Activated CD8-positive, alpha-beta T cell treated with anti-CD3 and anti-CD28 coated beads, Interleukin-2, amount 10 ng/mL, durations not matched to agents 7 days and 5 days (primary cell): ENCODE measurements at places on chromosomes 16 and 17. TPM values are rescaled to one million over a fixed set of nuclear protein-coding genes. Genes with fewer than 3 reads are reported as not detected.

- H3K27ac ChIP-seq, result no peak overlapping the region
- H3K27me3 ChIP-seq, result peaks cover 13% of the 10 kb centered on the region
- H3K4me1 ChIP-seq, result peaks cover 6% of the 10 kb centered on the region
- no peak overlapping the region for H3K4me3 ChIP-seq
- H3K36me3 ChIP-seq, result no peaks in the 10 kb centered on the region
Observed at GRCh38 chr17:8332688-8333087, 7.0 kb upstream of the ODF4 start.

DNA sequence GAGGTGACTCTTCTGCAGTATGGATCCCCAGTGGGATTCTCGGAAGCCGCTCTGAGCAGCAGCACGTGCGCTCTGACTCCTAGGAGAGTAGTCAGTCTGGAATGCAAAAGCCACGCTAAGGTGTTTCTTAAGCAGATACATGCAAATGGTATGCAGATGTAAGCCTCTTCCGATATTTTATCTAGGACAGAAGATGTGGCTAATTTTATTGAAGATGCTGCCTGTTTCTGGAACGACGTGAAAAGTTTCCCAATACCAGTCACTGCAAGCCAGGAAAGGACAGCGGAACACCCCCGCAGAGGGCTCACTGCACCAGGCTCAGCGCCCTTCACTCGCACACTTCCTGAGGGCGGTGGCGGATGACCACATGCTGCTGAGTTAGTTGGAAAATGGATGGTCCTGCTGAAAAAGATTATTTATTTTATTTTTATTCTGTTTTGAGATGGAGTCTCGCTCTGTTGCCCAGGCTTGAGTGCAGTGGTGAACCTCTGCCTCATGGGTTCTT is 10.1 kb downstream of the FADS6 start:
- H3K27me3 ChIP-seq, result peaks cover 9% of the 10 kb centered on the region
- no peak overlapping the region for H3K4me3 ChIP-seq
- H3K27ac ChIP-seq, result no peak overlapping the region
- H3K36me3 ChIP-seq, result no peaks in the 10 kb centered on the region

- no peak for DNase-seq
- H3K27ac ChIP-seq, result no peak overlapping the region
- H3K4me3 ChIP-seq, result no peak overlapping the region
- H3K27me3 ChIP-seq, result no peaks in the 10 kb centered on the region
Observed at GRCh38 chr17:70848785-70849184, 679.5 kb downstream of the KCNJ2 start.

- no peak overlapping the region for H3K27ac ChIP-seq
- no peak overlapping the region for H3K4me3 ChIP-seq
- no peaks in the 10 kb centered on the region for H3K36me3 ChIP-seq
- peaks cover 10% of the 10 kb centered on the region for H3K4me1 ChIP-seq
- no peak for DNase-seq
Observed at GRCh38 chr17:8357910-8358309, 18.3 kb downstream of the ODF4 start.

GRCh38 chr17:78680436-78680835 is 101.6 kb downstream of the CYTH1 start:
- peaks cover 53% of the 10 kb centered on the region for H3K36me3 ChIP-seq
- H3K4me1 ChIP-seq, result no peaks in the 10 kb centered on the region
- DNase-seq, result no peak

DNA sequence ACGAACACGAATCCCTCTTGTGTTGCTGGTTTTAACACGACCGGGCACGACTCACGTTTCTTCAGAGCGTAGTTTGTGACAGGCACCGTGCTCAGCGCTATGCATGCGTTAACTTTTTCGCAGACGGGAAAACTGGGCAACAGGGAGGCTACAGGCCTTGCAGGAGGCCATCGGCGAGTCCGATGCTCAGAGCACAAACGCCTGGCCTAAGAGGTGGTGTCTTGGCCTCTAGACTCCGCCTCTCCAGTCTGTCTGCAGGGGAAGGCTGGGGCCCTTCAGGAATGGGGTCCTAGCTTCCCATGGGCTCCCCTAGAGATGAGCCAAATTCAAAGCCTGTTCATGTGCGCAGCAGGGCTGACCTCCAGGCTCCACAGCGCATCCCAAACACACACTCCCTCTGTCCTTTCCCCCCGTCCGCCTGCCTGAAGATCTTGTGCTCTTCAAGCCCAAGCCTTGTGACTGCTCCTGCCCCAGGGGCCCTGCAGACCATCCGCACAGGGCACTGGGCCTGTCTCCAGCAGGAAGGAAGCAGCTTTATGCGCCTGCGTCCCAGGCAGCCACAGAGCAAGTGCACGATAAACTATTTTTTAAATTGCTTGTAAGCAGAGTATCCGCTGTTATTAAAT is 3.1 kb downstream of the CLCN7 start:
- H3K36me3 ChIP-seq, result no peaks in the 10 kb centered on the region
- H3K4me3 ChIP-seq, result no peak overlapping the region
- peaks cover 23% of the 10 kb centered on the region for H3K4me1 ChIP-seq
- no peaks in the 10 kb centered on the region for H3K27me3 ChIP-seq
- no peak overlapping the region for H3K27ac ChIP-seq
- DNase-seq, result no peak

DNA sequence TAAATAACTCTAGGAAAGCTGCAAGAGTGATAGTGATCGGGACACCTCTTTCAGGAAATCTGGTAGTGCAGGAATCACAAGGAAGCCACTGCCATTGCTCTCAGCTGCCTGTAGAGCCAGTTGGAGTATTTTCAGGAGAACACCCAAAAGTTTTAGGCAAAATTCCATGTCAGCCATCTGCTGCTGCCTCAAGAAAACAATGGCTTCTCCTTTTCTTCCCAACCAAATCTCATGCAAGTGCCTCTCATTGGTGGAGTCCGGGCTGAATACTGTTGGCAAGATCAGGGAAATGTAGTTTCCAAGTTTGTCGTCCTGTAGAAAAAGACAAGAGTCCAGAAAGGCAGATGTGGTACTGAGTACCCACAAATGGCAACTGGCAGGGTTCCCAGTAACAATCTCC is 54.9 kb upstream of the TANC2 start:
- H3K27me3 ChIP-seq, result peaks cover 12% of the 10 kb centered on the region
- H3K4me1 ChIP-seq, result no peaks in the 10 kb centered on the region
- no peak overlapping the region for H3K27ac ChIP-seq

GRCh38 chr17:13073018-13073417 is 55.2 kb upstream of the ELAC2 start:
- H3K4me3 ChIP-seq, result no peak overlapping the region
- no peaks in the 10 kb centered on the region for H3K4me1 ChIP-seq
- no peaks in the 10 kb centered on the region for H3K36me3 ChIP-seq
- no peak for DNase-seq
- H3K27me3 ChIP-seq, result no peaks in the 10 kb centered on the region

- H3K36me3 ChIP-seq, result no peaks in the 10 kb centered on the region
- no peak for DNase-seq
- no peaks in the 10 kb centered on the region for H3K4me1 ChIP-seq
- H3K27me3 ChIP-seq, result no peaks in the 10 kb centered on the region
Observed at GRCh38 chr17:73390851-73391250, 79.0 kb upstream of the CDC42EP4 start.

GRCh38 chr16:64153718-64154117 is 968.1 kb downstream of the CDH11 start:
- DNase-seq, result no peak
- H3K27me3 ChIP-seq, result no peaks in the 10 kb centered on the region
- no peaks in the 10 kb centered on the region for H3K4me1 ChIP-seq

DNA sequence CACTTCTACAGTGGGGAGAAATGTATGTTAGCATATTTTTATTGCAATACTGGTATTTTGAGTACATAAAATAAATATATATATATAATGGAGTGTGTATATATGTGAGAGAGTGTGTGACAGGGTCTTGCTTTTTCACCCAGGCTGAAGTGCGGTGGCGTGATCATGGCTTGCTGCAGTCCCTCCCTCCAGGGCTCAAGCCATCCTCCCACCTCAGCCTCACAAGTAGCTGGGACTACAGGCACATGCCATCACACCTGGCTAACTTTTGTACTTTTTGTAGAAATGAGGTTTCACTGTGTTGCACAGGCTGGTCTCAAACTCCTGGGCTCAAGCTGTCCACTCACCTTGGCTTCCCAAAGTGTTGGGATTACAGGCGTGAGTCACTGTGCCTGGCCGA is 4.1 kb downstream of the CYLD start:
- peaks cover 57% of the 10 kb centered on the region for H3K36me3 ChIP-seq
- DNase-seq, result peak; percentile 41
- peak overlapping the region; percentile 93 for H3K27ac ChIP-seq
- peaks cover 61% of the 10 kb centered on the region for H3K4me1 ChIP-seq
- no peaks in the 10 kb centered on the region for H3K27me3 ChIP-seq
- peak overlapping the region; percentile 91 for H3K4me3 ChIP-seq

DNA sequence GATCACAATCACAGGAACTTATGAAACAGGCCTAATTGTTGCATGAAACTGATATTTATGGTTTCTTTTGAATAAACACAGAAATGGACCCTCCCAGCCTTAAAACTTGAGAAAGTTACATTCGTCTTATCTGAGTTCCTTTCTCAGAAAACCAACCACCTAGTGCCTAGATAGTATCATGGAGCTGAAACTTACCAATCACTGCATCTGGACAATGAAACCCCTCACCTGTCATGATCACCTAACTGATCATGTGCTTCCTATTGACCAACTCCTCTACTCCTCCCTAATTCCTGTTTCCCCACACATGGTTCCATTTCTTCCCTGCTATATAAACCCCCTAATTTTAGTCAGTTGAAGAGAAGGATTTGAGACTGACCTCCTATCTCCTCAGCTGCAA is 216.1 kb downstream of the SLC39A11 start:
- no peak overlapping the region for H3K4me3 ChIP-seq
- DNase-seq, result no peak
- H3K4me1 ChIP-seq, result no peaks in the 10 kb centered on the region
- no peak overlapping the region for H3K27ac ChIP-seq
- H3K27me3 ChIP-seq, result no peaks in the 10 kb centered on the region
- H3K36me3 ChIP-seq, result peaks cover 21% of the 10 kb centered on the region

GRCh38 chr17:42409523-42410318 is 13.3 kb downstream of the CAVIN1 start:
- no peaks in the 10 kb centered on the region for H3K27me3 ChIP-seq
- DNase-seq, result no peak
- H3K4me3 ChIP-seq, result no peak overlapping the region

- H3K4me1 ChIP-seq, result peaks cover 33% of the 10 kb centered on the region
- no peak for DNase-seq
- H3K27ac ChIP-seq, result no peak overlapping the region
Observed at GRCh38 chr17:59409336-59410048, 78.0 kb downstream of the YPEL2 start.

DNA sequence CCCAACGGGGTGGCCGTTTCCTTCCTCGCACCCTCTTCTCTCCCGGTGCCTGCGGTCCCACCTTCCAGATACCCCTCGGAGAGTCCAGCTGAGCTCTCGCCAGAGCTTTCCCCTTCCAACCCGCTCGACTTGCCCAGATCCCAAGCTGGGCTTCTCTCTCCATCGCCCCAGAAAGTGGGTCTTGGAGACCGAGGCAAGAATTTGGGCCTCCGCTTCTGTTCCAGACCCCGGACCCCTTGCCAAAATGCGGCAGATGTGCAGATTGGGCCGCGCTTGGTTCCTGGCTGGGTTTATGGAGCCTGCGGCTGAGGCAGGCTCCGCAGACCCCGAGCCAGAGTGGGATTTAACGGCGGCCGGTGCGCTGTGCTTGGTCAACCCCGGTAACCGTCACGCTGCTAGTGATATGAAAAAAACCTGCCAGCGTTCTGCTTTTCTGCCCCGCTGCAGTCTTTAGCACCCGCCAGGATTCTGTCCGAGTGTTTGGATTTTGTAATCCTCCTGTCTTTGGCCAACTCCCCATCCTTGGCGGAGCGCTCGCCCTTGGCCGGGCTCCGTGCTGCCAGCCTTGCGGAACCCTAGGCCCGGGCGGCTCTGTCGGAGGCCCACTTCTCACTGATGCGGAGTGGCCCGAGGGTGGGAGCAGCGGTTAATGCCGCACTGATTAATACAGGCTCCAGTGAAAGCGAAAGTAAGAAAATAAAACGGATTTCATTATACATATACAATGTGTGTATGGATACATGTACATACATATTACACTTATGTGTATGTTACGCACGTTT is 754 bp upstream of the SLFN11 start:
- H3K4me1 ChIP-seq, result peaks cover 52% of the 10 kb centered on the region
- peak overlapping the region; percentile 99 for H3K4me3 ChIP-seq
- H3K36me3 ChIP-seq, result peaks cover 31% of the 10 kb centered on the region
- peak overlapping the region; percentile 98 for H3K27ac ChIP-seq
- DNase-seq, result peak; percentile 61
- peaks cover 3% of the 10 kb centered on the region for H3K27me3 ChIP-seq

GRCh38 chr17:67862614-67863217 is 37.4 kb downstream of the BPTF start:
- H3K4me1 ChIP-seq, result peaks cover 55% of the 10 kb centered on the region
- peaks cover 34% of the 10 kb centered on the region for H3K36me3 ChIP-seq
- H3K4me3 ChIP-seq, result no peak overlapping the region
- H3K27me3 ChIP-seq, result no peaks in the 10 kb centered on the region
- no peak overlapping the region for H3K27ac ChIP-seq

- no peaks in the 10 kb centered on the region for H3K4me1 ChIP-seq
- H3K36me3 ChIP-seq, result no peaks in the 10 kb centered on the region
- no peak for DNase-seq
- H3K27me3 ChIP-seq, result no peaks in the 10 kb centered on the region
- no peak overlapping the region for H3K27ac ChIP-seq
- H3K4me3 ChIP-seq, result no peak overlapping the region
Observed at GRCh38 chr16:895371-895770, 75.4 kb downstream of the LMF1 start.

- peaks cover 4% of the 10 kb centered on the region for H3K4me1 ChIP-seq
- H3K36me3 ChIP-seq, result no peaks in the 10 kb centered on the region
- DNase-seq, result no peak
- H3K27ac ChIP-seq, result no peak overlapping the region
Observed at GRCh38 chr17:79217473-79218135, 143.0 kb downstream of the ENGASE start.

- H3K27me3 ChIP-seq, result no peaks in the 10 kb centered on the region
- DNase-seq, result no peak
- H3K36me3 ChIP-seq, result no peaks in the 10 kb centered on the region
- no peak overlapping the region for H3K27ac ChIP-seq
Observed at GRCh38 chr16:50603206-50604064, 55.2 kb downstream of the NKD1 start.

- peaks cover 61% of the 10 kb centered on the region for H3K36me3 ChIP-seq
- no peaks in the 10 kb centered on the region for H3K27me3 ChIP-seq
- DNase-seq, result no peak
- peak overlapping the region; percentile 90 for H3K27ac ChIP-seq
Observed at GRCh38 chr17:77438241-77439188, 297.7 kb downstream of the SEC14L1 start.

DNA sequence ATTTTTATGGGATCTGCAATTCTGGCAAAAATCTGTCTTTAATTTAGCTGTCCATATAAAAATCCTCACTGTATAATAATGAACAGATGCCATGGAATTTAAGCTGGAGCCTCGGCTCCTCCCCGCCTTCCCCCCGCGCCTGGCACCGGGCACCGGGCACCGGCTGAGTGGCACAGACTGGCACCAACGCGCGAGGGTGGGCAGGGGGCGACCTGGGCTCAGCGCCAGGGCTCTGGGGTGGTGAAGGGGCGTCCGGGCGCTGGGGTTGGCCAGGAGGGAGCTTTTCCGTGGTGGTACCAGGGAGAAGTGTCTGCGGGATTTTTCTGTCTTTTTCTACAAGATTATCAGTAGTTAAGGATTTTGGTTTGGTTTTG is 9.1 kb downstream of the NEUROD2 start:
- no peak for DNase-seq
- no peaks in the 10 kb centered on the region for H3K36me3 ChIP-seq
- H3K4me3 ChIP-seq, result no peak overlapping the region
- H3K27me3 ChIP-seq, result peaks cover 84% of the 10 kb centered on the region

SLC6A2 gene
- not detected for total RNA-seq

LGALS9B gene
- 0.47 TPM for total RNA-seq

CACNG1 gene
- not detected for total RNA-seq

PRCD gene
- not detected for total RNA-seq

CDRT15L2 gene
- total RNA-seq, result not detected

FMNL1 gene
- 375 TPM for total RNA-seq

CCDC200 gene
- not detected for total RNA-seq

BAHCC1 gene
- 0.87 TPM for total RNA-seq

SYNGR3 gene
- total RNA-seq, result 3.4 TPM
